SK-N-MC (cell line): ENCODE measurements at places on chromosomes 5 and 9.

GRCh38 chr5:161269125-161269524 is 277.4 kb downstream of the GABRB2 start:
- no peak for DNase-seq

DNA sequence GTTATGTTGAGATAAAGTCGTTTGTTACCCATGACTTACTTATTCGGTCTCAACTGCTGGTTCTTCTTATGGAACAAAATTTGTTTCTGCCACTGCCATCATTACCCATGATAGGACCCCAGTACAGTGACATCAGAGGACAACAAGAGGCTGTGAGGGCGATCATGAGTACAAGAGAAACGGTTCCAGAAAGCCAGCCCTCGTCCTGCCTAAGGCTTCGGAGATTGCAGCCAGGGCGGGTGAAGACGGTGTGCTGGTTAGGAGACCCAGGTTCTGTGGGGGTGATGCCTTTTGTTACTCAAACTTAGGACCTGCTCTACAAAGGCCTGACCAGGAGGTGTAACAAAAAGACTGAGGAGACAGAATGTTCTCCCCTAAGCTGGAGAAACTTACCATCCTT is 10.9 kb downstream of the FYB1 start:
- no peak for DNase-seq

DNA sequence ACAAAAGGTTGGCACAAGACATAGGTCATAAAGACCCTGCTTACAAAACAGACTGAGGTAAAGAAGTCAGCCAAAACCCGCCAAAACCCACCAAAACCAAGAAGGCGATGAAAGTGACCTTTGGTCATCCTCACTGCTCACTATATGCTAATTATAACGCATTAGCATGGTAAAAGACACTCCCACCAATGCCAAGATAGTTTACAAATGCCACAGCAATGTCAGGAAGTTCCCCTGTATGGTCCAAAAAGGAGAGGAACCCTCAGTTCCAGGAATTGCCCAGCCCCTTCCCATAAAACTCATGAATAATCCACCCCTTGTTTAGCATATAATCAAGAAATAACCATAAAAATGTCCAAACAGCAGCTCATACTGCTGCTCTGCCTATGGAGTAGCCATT is 27.7 kb downstream of the MLLT3 start:
- DNase-seq: no peak

DNA sequence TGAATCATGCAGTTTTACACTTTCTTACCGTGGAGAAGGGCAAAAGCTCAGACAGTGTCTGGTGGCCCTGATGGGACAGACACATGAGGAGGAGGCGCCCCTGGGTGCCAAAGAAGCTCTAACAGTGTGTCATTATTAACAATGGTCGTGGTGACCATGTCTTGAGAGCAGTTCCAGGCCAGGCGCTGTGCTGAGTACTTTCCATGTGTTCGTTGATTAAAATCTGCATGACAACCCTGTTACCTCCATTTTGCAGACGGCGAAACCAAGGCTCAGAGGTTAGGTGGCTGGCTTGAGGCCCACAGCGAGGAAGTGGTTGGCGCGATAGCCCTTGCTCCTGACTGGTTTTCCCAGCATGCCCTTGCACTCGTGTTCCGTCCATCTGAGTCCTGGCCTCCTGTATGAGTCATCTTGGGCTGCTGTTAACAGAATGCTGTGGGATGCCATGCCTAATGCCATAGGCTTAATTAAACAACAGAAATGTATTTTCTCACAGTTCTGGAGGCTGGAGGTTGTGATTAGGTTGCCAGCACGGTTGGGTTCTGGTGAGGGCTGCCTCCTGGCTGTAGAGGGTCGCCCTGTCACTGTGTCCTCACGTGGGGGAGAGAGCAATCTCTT is 92.0 kb downstream of the AMBP start:
- DNase-seq: no peak

DNA sequence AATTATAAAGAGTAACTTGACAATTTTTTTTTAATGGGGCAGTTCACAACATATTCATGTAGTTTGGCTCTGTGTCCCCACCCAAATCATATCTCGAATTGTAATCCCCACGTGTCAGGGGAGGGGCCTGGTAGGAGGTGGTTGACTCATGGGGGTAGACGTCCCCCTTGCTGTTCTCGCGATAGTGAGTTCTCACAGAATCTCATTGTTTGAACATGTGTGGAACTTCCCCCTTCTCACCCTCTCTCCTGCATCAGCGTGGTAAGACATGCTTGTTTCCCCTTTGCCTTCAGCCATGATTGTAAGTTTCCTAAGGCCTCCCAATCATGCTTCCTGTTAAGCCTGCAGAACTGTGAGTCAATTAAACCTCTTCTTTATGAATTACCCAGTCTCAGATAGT is 40.7 kb downstream of the FBXW11 start:
- DNase-seq: no peak

GRCh38 chr5:53790026-53790425 is 229.6 kb downstream of the NDUFS4 start:
- DNase-seq: no peak

GRCh38 chr5:14766584-14766983 is 102.1 kb downstream of the OTULIN start:
- no peak for DNase-seq

GRCh38 chr9:133821601-133822429 is 83.7 kb upstream of the SARDH start:
- DNase-seq: no peak

DNA sequence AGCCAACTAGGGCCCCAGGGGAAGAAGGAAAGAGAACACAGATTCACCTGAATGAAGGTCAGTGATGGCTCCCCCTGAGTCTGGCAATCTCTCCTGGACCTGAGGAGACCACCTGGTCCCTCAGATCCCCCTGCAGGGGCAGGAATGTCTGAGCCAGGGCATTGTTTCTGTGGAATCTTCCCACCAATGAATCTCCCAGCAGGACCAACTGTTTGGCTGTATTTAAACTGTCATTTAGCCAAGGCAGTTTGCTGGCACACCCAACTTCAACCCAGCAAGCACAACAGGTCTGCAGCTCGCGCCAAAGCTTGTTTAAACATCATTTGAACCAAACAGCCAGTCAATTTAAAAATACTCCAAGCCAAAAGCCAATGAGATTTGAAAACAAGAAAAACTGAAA is 92.6 kb downstream of the SH3TC2 start:
- no peak for DNase-seq

GRCh38 chr5:138753794-138754698 is 821 bp downstream of the CTNNA1 start:
- no peak for DNase-seq

- no peak for DNase-seq
These were observed 408.0 kb downstream of the EBF1 start for GRCh38 chr5:158691631-158692255.

GRCh38 chr9:118336250-118336942 is 632.2 kb downstream of the TLR4 start:
- no peak for DNase-seq

- no peak for DNase-seq
These were observed 1647.4 kb upstream of the C9orf72 start for GRCh38 chr9:29220596-29221251.
